Stimulated activated CD4-positive, alpha-beta T cell treated with anti-CD3 and anti-CD28 coated beads, Interleukin-12 subunit alpha, Interleukin-12 subunit beta, amount 100 ng/mL, for 24 hours (primary cell): ENCODE measurements at places on chromosomes 5 and 9.

GRCh38 chr9:134403292-134403681, 77.0 kb downstream of the RXRA start:
- DNase-seq, result no peak

DNA sequence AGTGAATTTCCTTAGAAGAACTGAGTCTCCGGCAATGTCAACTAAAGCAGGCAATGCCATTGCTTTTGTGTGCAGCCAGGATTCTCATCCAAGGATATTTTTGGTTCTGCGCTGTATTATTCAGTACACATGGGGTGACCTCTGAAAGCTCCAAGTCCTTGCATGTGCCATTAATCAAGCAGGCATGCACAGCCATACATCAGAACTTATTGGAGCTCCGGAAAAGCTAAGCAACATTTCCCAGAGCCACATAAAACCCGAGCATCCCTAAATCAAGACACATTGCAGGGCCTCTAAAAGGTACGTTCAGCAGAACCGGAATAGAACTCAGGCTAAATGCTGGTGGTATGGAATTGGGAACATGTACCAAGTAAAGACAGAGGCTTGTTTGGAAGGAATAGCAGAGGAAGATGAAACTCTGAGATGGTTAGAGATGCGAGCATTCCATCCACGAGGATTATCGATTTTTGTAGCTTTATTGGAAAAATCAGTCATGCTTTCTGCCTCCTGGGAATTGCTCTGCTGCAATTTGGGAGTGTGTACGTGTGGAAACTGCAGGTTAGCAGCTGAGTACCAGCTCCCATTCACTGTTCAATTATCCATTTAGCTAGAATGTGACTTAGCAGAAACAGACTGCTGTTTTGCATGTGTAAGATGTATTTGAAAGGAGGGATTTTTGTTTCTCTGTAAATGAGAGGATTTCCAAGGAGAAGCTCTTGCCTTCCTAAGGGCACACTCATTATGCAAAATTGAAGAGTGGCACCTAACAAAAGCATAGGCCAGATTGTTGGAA, 143.7 kb upstream of the WWC1 start:
- no peak for DNase-seq

DNA sequence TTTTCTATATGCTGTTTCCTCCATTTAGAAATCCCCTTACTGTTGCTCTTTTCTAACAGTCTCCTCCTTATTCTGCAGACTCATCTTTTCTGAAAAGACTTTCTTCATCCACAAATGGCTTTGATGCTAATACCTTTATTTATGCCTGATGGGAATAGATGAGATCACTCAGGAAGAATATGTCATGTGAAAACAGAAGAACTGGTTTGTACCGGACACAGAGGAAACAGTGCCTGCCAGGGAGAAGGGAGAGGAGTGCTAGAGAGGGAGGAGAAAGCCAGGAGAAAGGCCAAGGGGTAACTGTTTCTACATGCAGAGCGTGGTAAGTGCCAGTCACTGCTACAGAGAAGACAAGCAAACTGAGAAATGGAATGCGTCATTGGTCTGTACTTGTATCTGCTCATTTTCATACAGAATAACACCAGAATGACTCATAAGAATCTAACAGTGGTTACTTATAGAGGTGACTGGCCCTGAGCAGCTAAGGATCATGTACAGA, 45.9 kb upstream of the PJA2 start:
- no peak for DNase-seq

DNA sequence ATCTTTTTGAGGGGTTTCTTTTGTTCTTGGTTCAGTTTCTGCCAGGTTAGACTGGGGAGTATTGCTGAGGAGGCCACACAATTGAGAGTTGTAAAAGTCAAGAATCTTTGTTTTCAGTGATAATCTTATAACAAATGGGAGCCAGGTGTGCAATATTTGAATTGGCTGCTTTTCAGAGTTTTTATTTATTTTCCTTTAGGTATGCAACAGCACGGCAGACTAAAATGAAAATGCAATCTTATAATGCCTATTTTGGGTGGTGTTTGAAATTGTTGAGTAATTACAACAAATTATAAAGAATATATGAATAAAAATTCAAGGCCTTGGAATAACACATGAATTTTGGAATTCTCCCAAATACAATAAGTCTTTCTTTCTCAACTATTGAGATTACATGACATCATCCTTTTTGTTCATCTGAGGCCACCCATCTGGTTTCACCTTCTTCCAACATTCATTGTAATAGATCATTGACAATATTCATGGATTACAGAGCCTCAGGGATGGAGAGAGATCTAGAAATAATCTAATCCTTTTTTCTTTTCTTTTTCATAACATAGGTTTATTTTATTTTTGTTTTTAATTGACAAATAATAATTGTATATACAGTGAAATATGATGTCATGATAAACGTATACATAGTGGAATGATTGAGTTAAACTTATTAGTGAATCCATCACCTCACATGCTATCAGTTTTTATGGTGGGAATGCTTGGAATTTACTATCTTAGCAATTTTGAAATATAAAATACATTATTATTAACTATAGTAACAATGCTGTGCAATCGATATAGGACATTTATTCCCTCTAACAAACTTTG, 1061.0 kb downstream of the NR2F1-AS1 start:
- DNase-seq, result no peak

DNA sequence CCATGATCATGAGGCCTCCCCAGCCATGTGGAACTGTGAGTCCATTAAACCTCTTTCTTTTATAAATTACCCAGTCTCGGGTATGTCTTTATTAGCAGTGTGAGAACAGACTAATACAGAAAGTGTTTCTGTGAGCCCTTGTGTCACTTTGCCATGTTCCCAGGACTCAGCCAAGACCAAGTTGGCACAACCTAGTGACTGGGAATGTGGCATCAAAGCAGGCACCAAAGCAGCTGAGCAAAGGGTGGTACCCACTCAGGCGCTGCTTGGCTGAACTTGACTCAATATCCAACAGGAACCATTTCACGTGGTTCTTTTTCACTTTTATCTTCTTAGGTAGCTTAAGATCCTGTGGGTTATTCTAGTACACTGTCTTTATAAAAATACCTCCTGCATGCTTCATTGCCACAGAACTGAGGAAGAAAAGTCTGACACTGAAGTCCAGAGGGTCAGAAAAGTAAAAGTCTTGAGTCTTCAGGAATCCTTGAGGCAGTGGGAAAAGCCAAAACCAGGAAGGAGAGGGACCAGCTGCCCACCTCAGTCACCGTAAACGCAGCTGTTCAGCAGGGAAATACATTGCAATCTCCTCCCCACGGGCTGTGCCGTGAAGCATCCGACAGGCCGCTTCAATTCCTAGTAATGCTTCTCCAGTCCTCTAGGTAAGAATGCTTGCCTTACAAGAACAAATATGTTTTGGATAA, 90.5 kb upstream of the RETREG1 start:
- DNase-seq, result no peak

GRCh38 chr9:5863092-5863746, 27.5 kb upstream of the MLANA start:
- DNase-seq, result no peak

GRCh38 chr5:468401-468800, 25.4 kb downstream of the EXOC3 start:
- DNase-seq, result no peak

GRCh38 chr5:61139094-61139873, 23.0 kb downstream of the SMIM15 start:
- DNase-seq, result no peak

DNA sequence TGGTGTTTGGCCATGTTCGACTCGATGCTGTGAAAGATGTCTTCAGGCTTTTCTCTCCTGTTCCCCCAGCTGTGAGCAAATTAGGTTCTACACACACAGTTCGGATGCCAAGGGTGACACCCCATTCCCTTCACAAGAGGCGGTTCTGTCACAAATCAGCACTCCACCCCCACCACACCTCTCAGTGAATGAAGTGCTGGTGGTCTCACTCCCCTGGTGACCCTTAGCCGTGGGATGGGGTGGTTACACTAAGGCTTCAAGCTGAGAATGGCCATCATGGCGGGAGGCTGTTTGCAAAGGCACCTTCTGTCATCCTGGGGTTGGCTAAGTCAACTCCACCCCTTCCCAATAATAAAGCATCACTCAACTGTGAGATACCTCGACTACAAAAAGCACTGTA, 26.4 kb downstream of the AMBP start:
- DNase-seq, result no peak

DNA sequence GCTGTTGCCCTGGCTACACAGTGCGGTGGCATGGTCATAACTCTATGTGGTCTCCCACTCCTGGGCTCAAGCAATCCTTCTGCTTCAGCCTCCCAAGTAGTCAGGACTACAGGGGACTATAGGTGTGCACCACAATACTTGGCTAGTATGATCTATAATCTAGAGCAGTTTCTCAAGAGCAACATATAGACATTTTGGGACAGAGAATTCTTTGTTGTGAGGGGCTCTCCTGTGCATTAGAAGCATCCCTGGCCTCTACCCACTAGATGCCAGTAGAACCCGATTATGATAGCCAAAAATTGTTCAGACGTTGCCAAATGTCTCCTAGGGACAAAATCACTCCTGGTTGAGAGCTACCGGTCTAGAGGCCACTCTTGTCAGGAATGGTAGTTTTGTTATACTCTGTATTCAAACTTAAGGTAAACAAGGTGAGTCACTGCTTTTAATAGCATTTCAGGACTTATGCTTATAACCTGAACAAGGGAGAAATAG, 7.2 kb downstream of the ANKHD1 start:
- no peak for DNase-seq

DNA sequence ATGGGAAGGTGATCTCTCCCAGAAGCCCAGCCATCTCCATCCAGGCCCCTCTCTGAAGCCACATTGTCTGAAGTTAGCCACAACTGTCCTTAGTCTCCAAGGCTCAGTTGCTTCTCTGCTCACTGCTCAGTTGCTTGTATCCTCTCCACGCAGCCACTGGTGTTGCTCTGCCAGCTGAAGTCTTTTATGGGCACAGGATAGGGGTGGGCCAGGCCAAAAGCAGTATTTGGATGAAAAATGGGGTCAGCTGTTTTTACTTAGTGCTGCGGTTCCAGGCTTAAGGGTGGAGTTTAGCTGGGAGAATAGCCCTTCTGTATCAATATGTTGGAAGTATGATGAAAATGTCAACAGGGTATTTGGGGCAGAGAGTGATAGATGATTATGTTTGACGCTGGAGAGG, 168.8 kb upstream of the PPP1R2B start:
- DNase-seq, result no peak

DNA sequence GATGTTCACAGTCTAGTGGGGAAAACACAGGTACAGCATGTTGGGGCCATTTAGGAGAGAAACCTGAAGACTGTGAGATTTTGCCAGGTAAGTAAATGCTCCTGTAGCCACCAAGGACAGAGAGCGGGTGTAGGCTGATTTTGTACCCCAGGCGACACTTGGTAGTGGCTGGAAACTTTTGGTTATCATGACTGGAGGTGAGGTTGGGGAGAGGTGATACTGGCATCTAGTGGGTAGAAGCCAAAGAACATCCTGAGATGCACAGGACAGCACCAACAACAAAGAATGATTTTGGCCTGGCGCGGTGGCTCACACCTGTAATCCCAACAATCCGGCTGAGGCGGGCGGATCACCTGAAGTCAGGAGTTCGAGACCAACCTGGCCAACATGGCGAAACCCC, 38.8 kb upstream of the PWWP2A start:
- DNase-seq, result no peak

DNA sequence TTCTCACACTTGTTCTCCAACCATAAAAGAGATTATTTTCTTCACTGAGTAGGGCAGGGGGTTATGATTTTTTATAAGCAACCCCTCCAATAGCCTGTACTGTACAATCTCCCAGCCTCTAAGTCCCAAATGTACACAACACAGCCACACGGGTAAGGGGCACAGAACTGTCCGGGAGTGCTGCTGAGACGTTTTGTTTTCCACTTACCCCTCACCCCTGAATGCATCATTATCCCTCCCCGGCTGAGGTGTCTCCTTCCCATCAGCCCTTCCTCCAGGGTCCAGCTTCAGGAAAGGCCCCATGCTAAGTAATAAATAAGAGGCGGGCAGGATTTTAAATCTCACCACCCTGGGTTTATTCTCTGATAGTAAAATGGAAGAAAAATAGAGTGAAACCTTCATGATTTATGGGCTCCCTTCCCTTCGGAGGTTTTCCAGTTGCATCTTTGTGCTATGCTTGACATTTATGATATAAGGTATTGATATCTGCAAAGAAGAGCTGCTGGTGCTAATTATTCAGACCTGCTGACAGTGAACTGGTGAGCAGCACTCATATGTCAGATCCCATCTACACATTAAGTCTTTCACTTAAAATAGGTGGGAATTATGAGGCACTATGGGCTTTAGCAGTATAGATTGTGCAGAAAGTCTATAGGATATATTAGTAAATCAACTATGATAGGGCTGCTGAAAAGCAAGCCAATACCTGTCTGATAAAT, 67.2 kb upstream of the MEGF10 start:
- no peak for DNase-seq

DNA sequence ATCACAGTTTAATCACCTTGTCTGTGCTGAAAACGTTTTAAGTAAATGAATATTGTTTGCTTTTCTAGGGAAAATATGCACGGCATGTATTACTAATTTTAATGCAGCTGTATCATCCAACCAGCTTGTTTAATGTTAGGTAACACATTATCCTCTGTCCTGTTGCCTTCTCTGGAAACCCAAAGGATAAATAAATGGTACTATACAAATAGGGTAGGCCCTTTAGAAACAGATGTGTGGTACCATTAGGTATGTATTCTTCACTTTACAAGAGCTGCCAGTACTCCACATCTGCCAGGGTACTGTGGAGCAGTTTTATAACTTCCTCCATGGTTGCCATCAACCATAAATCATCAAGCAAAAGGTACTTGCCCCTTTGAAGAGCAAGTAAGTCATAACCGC, 42.9 kb downstream of the FAF2 start:
- DNase-seq, result no peak

DNA sequence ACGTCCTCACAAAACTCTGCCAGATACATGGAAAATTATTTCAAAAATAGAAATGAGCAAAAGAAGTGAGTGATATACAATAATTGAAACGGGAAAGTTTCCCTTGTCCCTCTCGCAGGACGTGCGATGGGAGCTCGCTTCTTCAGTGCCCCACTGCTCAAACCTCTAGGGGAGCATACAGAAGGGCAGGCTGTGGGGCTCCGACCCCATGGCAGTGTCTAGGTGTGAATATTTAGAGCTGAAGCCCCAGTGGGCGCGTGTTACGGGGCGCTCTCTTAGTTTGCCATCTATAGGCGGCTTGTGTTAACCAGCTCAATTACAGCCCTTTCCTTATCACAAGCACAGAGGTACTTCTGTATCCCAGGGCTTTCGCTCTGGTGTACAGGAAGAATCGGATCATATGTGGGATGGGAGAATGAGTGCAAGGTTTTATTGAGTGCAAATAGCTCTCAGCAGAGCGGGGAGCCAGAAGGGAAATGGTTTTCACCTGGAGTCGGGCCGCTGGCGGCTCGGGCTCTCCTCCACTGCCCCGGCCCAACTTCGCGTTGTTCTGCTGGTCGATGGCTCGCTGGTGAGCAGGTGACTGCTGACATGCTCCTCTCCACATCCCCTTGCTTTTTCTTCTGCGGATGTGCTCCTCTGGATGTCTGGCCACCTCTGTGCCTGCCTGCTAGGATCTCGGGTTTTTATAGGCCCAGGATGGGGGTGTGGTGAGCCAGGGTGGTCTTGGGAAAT, 334.0 kb upstream of the PTPRD start:
- DNase-seq, result no peak

GRCh38 chr5:1006656-1007071, 1.9 kb upstream of the NKD2 start:
- DNase-seq, result no peak
